IPS-NIHi11 (cell line): ENCODE measurements at places on chromosomes 3 and 15.

- DNase-seq = peak; percentile 74
These were observed 9.2 kb upstream of the SLC6A1 start for GRCh38 chr3:10983219-10983916.

GRCh38 chr15:100191161-100191560 is 150.6 kb downstream of the ADAMTS17 start:
- no peak for DNase-seq

DNA sequence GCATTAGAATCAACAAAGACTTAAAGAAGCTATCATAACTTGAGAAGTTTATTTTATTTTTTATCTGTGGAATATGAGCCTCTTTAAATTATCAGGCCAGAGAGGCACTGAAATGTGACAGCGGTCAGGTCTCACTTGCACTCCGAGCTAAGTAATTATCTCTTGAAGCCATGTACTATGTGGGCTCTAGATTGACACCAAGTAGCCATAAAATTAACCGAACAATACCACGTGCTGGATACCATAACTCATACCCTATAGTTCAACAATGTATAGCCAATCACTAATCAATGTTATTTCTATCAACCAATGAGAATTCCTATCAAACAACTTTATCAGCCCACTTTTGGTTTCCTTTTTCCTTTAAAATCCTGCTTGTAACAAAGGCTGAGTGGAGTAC is 299.3 kb downstream of the TBC1D5 start:
- DNase-seq = no peak

- DNase-seq = no peak
These were observed 28.0 kb downstream of the PSTPIP1 start for GRCh38 chr15:77022646-77023575.

DNA sequence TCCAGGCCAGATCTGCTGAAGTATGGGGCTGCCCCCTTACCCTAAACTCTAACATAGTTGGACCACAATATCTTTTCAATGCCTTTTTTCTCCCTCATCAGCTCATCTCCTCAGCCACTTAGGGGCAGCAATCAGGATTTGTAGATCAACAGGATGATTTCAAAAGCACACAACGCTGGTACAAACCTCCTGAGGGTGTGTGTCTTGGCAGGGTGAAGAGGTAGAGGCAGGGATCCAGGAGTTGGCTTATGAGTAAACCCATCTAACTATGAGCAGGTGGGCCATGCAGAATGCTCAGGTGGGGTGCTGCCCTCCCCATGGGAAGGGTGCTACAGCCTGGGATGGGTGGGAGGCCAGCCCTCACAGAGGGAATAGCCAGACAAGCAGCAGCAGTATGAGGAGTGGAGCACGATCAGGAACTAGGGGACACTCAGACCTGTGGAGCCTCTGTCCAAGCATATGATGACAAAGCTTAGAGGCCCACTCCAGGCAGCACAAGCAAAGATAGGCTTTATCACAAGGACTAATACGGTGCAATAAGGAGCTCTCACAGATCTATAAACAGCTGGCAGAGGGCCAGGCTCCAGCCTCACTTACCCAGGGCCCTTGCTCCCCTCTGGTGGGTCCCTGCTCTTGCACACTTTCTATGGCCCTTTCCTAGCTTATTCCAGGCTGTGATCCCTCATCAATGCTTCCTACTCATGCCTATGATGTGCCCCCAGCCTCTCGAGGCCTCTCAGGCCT is 32.2 kb downstream of the IL20RB start:
- no peak for DNase-seq

- no peak for DNase-seq
These were observed 357.6 kb downstream of the MCTP2 start for GRCh38 chr15:94588993-94589392.

DNA sequence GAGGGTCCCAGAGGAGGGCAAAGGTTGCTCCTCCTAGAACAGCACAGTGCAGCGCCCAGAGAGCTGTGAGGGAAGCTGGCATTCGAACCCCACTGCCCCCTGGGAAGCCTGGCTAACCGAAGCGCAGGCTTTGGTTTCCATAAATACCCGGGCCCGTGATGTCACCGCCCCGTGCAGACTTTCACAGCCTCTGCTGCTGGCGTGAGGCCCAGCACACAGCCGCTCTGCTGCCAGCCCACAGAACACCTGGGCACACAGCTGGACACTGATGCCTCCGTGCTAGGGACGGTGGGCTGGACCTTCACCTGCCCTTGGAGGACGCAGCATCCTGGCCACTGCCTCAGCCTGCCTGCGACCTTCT is 1.0 kb downstream of the IQSEC1 start:
- no peak for DNase-seq

DNA sequence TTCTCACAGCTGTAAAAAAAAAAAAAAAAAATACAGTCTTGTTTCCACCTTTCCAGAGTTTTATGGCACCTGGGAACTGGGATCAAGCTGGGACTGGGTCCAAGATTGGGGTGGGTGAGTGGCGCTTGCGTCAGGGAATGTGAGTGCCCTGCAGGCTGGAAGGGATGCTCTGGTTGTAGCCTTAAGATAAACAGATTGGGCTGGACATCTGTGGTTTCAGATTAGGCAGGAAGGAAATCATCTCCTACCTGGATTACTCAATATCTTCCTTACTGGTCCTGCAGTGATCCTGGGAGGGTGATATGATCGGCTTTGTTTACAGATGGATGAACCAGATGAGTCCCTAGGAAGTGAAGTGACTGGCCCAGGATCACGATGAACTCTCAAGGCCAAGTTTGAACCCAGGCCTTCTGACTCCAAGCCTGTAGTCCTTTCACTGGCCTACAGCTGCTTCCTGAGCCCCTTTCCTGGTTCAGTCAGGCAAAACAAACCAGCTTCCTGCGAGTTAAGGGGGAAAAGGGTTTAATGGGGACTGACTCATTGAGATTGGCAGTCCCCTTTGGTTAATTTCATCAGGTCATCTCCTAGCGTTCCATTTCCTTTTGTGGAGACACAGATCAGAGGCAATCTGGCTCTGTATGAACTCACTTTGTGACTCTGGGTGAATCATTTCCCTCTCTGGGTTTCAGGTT is 179.8 kb downstream of the THSD4 start:
- DNase-seq = no peak
